Stimulated activated CD4-positive, alpha-beta T cell treated with anti-CD3 and anti-CD28 coated beads, Interleukin-4, amount 100 ng/mL, for 1 hour (primary cell): ENCODE measurements at places on chromosomes 16 and 17.

DNA sequence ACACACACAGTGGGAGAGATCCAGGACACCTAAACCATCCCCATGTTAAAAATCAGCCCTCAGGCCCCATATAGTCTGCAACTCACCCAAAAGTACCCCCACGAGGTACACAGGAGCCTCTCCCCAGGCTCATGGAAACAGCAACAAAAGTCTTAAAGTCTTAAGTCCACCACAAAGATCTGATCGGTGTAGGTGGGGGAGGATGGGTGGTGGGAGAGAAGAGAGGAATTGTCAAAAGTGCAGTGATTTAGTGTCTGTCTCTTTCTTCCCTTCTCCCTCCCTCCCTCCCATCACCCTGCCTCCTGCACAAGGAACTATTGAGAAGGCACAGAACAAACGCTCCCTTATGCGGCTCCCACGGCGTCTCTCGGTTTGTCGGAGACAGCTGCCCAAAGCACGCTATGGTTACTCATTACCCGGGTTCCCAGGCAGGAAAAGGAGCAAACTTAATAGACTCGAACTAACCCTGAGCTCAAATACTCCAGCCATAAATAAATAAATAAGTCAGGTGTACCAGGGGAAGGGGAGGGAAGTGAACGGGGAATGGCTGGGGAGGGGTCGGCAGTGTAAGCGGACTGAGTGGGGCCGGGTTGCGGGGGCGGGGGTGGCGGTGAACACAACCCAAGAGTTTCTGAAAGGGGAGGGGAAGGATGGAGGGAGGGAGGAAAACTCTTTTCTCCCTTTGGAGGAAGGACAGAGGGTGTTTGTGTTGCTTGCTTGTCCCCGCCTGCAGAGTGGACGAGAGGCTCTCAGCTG lies 477.4 kb downstream of the SLC39A11 start:
- DNase-seq = no peak

DNA sequence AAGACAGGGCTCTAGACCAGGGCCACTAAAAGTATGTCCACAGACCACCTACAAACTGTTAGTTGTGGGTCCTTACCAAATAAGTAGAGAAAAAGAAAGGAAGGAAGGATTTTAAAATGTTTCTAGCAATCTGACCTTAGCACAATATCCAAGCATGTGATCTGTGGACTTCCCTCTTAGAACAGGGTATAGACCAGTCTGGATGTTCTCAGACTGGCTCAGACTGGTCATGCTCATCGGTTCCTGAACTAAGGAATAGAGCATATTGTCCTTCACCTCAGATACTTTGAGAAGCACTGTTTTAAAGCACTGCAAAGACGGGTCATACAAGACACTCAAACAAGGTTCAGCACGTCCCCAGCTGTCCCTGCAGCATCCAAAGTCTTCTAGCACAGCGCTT lies 25.8 kb downstream of the CUEDC1 start:
- no peak for DNase-seq

DNA sequence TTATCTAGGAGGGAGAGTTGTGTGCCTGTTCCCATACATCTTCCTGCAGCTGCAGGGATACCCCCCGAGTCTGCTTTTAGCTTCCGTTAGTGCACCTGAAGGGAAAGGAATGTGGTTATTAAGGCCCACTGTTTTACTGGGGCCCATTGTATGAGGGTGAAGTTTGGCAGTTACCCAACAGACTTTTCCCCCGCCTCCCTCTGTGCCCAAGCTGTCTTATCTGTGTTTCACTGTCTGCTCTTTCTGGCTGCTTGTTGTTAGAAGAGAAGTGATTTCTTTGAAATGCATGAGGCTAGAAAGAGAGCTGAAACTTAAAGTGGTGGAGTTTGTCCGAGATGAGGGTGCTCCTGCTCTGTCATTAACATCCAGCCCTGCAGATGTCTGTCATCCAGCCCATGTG lies 7.4 kb upstream of the OR1A2 start:
- no peak for DNase-seq

DNA sequence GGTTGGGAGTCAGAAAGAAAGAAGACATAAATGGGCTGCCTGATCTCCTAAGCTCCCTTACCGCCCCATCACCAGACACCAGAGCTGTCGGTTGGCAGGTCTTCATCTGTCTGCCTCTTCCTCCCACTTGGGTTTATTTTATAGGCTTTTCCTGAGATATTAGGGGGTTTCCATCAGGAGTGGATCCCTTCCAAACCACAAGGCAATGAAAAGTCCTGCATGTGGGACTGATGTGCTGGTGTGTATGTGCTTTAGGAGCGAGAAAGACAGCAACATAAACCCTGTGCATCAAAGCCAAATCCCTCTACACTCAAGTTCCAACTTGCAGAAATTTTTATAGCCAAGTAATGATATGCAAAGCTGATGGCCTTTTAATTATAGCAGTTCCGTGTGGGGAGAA lies 389.5 kb downstream of the SLC39A11 start:
- no peak for DNase-seq

DNA sequence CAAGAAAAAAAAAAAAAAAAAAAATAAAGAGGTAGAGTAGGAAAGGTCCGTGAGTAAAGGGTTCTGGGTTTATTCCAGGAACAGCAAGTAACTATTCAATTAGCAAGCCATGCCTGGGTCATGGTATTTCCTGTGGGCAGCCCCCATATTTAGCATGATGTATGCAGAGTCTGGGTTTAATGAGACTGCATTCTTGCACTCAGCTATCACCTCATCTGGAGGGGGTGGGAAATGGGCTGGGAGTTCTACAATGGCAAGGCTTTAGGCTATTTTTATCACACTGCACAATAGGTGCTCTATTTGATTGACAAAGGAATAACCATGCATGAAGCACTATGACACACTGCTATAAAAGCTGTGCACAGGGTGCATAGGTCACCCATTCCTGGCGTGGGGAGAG lies 104.0 kb upstream of the CCL2 start:
- no peak for DNase-seq

DNA sequence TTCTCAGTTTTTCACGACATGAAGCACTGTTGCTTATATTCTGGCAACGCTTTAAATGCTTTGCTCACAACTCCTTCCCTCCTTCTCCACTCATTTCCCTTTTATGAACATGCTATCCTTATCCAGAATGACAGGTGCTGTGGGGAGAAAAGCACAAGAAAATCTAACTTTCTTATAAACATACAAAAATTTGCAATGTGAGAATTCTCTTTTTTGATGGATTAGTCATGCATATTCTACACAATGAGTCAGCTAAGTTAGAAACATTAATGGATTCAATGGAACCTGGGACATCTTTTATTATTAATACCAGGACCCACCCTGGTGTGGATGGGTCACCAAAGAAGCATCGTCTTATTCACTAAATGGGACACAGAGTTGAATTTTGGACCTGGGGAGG lies 234.6 kb upstream of the CDH5 start:
- DNase-seq = no peak
